ENCODE measurements at places on chromosomes 2 and 18. TPM values are rescaled to one million over a fixed set of nuclear protein-coding genes. Genes with fewer than 3 reads are reported as not detected.

DNA sequence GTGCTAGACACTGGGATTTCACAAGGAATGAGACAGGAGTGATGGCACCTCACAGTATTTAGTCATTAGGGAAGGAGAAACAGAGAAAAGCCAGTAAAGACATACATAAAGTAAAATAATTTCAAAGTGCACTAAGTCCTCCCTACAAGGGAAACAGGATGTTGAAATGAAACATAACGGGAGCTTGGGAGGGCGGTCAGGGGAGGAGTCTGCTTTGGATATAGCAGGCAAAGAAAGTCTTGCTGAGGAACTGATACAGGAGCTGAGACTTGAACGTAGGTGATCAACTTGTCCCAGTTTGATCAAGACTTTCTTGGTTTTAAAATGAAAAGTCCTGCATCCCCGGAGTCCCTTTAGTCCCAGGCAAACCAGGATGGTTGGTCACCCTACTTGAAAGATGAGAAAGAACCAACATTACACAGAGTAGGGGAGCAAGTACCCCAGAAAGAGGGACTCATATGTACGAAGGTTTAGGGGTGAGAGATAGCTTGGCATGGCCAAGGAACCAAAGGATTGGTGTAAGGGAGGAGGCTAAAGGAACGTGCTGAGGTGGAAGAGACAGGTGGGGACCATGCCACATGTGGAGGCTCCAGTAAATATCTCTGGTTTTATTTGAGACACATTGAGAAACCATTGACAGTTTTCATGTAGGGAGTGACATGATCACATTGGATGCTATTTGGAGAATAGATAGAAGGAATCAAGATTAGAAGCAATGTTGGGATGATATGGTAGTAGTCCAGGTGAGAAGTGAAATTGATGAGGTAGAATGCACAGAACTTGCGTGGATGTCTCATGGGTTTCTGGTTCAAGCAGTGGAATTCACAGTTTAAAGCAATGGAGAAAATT lies 28.4 kb downstream of the FBXO48 start:
- DNase-seq, result no peak

DNA sequence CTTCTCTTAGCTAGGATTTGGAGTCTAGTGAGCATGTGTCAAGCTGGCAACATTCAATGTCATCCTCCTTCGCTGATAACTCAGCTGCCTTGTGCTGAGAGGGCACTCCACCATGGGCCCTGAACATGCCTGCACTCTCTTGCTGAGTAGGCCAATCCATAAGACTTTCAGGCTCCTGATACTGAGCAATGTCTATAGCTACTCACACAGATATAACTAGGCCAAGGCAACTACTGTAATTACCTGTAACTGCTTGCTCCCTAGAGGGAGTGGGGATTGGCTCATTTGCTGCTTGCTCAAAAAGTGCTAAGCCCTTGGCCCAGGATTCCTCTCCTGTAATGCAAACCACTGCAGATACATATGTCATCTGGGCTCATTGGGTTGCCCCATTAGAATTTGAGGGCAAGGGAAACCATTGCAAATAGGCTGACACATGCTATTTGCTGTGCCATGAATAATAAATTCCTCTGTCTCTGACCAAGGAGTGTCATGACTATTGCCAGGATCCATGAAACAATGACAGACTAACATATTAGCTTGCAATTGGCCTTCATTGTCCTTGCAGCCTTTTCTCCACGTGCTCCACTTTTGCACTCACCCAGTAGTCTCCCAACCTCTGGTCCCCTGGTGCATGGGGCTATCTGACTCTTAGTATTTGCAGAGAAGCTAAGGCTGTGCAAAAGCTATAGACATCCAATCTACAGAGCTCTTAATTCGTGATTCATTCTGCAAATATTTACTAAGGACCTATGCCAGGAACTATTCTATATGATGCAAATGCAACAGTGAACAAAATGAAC lies 36.9 kb upstream of the BMPR2 start:
- no peak for DNase-seq

DNA sequence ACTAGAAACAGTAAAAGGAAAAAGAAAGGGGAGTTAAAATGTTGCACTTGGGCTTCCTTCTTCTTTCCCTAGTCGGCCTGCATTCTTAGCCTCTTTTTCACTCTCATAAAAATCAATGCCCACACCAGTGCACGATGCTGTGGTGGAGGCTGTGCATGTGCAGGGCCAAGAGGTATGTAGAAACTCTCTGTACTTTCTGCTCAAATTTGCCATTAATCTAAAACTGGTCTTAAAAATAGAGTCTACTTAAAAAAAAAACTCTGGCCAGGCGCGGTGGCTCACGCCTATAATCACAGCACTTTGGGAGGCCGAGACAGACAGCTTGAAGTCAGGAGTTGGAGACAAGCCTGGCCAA lies 11.1 kb downstream of the TRAPPC8 start:
- no peak for DNase-seq

Gene AFF3
- total RNA-seq, result 131 TPM

Gene MTLN
- 8.5 TPM for total RNA-seq

Data from OCI-LY7 (cell line).